ENCODE measurements at places on chromosomes 3 and 15.

DNA sequence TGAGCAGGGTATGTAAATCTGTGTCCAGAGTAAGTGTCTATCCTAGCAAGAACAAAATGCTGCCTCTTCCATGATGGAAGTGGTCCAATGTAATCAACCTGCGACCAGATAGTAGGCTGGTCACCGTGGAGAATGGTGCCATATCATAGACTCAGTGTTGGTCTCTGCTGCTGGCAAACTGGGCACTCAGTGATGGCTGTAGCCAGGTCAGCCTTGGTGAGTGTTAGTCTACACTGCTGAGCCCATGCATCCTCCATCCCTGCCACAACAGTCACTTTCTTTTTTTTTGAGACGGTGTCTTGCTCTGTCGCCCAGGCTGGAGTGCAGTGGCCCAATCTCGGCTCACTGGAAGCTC, 69.3 kb downstream of the CHRD start:
- DNase-seq, result no peak

DNA sequence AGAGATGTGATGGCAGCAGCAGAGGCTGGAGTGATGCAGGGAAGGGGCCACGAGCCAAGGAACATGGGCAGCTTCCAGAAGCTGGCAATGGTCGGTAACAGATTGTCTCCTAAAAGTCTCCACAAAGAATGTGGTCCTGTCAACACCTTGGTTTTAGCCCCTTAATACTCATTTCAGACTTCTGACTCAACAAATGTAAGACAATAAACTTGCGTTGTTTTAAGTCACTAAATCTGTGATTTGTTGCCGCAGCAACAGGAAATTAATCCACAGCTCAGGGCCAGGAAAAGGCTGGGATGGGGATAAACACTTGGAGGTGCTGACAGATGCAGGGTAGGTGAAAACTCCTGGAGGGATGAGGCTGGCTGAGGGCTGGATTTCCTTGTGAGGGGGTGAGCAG, 69.9 kb downstream of the OXNAD1 start:
- no peak for DNase-seq

GRCh38 chr15:91855241-91855640, 1.7 kb downstream of the SLCO3A1 start:
- DNase-seq, result no peak

DNA sequence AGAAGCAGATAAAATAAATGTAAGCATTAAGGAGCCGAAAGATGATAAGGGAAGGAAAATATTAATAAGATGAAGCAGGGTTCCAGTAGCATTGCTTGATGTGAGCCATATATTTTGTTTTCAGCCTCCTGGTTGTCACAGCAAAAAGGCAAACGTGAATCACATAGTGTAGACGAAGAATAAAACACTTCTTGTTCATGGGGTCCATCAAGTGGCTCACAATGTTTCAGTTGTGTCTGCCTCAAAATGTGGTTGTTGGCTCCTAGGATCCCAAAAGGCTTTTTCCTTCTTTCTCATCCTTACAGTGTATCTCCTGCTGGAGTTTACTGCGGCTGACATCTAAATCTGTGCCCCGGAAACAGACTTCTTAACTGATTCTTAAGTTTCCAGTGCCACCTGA, 195.1 kb downstream of the GHSR start:
- DNase-seq, result no peak

GRCh38 chr3:13718000-13718399, 161.9 kb downstream of the WNT7A start:
- DNase-seq, result no peak

GRCh38 chr15:77387365-77388105, 32.4 kb downstream of the PEAK1 start:
- no peak for DNase-seq

GRCh38 chr15:51229907-51230330, 108.5 kb downstream of the CYP19A1 start:
- peak; percentile 43 for DNase-seq

DNA sequence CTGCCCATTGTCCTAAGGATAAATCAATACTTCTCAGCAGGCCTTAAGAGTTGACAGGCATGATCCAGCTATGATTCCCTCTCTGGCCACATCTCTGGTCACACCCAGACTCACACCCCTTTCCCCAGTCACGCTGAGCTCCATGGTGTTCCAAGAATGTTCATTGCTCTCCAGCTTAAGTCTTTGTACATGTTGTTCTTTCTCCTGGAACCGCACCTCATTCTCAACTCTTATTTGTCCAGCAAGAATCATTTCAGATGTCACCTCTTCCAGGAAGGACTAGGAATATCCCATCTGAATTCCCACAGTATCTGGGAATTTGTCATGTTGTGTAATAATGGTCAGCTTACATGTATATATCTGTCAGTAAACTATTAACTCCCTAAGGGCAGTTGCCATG, 118.3 kb upstream of the GALNT15 start:
- DNase-seq, result no peak

GRCh38 chr3:166569589-166569988, 732.4 kb upstream of the BCHE start:
- no peak for DNase-seq

GRCh38 chr3:102715030-102715697, 280.3 kb downstream of the ZPLD1 start:
- peak; percentile 47 for DNase-seq

DNA sequence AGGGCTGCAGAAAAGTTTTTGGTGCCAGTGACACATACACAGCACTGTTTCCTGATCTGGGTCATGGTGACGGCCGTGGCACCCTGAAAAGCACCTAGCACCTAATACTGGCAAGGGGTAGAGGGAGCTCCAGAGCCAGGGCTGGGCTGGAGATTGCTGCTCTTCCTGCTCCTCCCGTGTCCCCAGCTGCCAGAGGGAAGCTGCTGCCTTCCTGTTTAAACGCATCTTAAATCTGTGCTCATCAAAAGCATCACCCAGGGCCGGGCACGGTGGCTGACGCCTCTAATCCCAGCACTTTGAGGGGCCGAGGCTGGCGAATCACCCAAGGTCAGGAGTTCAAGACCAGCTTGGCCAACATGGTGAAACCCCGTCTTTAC, 156.7 kb upstream of the MEF2A start:
- DNase-seq, result peak; percentile 63

GRCh38 chr3:194268654-194269512, 82.2 kb downstream of the CPN2 start:
- DNase-seq, result no peak

- DNase-seq, result no peak
These were observed 7.4 kb downstream of the RASGRF1 start for GRCh38 chr15:79083154-79083553.

GRCh38 chr3:157088601-157089454, 71.1 kb downstream of the CCNL1 start:
- DNase-seq, result peak; percentile 93

GRCh38 chr3:187041362-187042307, 97.7 kb downstream of the RPL39L start:
- DNase-seq, result no peak

GRCh38 chr3:74009961-74010844, 385.5 kb upstream of the PDZRN3 start:
- no peak for DNase-seq

DNA sequence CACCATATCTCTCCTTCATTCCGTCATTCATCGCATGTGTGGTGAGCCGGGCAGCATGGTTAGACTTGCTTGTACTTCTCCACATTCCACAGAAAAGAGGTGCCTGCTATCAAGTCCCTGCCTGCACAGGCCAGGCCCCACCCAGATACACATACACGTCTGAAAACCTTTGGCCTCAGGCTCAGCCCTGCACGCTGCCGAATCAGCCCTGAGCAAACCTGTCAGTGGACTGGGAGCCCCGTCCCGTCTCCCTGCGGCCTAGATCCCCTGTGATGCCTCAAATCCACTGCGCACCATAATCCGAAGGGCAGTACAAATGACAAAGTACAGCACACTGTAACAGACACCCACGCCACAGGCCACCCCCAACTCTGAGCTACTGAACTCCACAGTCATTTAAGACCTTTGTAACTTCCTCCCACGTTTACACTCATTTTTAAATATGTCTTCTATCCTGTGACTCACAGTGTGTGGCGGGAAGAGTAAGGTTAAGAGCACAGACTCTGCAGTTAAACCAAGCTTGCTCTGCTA, 67.1 kb downstream of the MB21D2 start:
- peak; percentile 47 for DNase-seq

- DNase-seq, result peak; percentile 64
These were observed 3.0 kb upstream of the SHC4 start for GRCh38 chr15:48966595-48967301.

GRCh38 chr15:67186226-67186649, 68.2 kb downstream of the AAGAB start:
- no peak for DNase-seq

DNA sequence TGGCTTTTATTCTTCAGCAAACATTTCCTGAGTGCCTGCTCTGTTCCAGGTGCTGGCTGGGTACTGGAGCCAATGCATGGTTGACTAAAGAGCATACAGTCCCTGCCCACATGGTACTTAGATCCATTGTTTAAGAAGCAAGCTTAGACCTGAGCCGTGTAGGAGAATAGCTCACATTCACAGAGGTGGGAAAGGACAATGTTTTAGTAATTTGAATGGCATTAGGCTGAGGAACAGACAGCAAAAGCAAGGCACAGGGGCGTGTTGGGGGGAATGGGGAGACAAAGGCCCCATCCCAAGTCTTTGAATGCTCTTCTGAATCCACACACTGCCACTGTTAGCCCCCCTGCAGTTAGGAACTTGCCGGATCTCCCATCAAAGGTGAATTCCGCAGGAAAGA, 388.2 kb upstream of the RGMA start:
- no peak for DNase-seq

DNA sequence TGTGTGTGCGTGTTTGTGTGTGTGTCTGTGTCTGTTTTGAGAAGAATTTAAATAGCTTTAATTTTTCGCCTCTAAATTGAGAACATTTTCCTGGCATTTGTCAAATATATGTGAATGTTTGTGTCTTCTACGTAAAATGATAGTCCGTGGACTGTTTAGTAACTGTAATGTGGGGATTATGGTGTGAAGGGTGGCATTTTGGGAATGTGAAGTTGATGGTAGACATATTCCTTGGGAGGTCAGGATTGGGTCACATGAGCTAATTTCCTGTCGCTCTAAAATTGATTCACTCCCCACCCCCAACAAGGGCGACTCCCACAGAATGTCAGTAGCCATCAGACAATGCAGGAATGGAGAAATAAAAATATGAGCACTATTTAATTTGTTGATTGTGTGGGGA, 107.3 kb downstream of the ITPR1 start:
- no peak for DNase-seq

GRCh38 chr3:86794361-86795065, 196.4 kb downstream of the VGLL3 start:
- DNase-seq, result no peak

GRCh38 chr3:79018671-79019136, 749.1 kb downstream of the ROBO1 start:
- DNase-seq, result peak; percentile 65

DNA sequence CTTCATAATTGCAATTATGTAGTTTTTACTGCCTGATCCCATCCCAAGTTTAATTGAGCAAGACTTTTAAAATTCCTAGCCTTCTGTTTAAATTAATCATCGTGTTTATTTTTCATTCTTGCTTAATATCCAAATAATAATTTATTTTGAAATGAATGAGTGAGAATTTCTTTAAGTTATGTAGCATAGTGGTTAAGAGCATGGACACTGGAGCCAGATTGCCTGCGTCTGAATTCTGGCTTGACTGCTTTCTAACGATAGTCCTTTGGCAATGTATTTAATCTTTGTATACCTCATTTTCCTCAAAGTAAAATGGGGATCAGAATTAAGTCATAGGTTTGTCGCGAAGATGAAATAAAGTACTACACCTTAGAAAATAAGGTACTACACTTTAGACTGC, 71.4 kb downstream of the LRRC49 start:
- no peak for DNase-seq

GRCh38 chr3:126087552-126088175, 3.7 kb upstream of the SLC41A3 start:
- no peak for DNase-seq

DNA sequence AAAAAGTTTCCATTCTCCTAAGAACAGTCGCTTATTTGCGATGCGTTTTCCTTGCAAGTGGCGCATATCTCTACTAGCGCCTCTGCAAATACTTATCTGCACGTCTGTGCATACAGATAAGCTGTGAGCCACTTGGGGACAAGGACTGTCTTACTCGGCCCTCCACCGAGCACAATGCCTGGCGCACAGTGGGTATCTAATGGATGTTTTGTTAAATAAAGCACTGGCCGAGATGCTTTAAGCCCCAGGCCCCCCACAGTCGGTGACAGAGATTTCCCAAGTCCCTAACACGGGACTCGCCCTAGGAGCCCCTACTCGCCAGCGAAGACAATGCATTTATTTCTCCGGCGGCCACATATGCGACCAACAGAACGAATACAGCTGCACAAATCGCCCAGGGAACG, 503 bp downstream of the HLTF start:
- DNase-seq, result peak; percentile 39

DNA sequence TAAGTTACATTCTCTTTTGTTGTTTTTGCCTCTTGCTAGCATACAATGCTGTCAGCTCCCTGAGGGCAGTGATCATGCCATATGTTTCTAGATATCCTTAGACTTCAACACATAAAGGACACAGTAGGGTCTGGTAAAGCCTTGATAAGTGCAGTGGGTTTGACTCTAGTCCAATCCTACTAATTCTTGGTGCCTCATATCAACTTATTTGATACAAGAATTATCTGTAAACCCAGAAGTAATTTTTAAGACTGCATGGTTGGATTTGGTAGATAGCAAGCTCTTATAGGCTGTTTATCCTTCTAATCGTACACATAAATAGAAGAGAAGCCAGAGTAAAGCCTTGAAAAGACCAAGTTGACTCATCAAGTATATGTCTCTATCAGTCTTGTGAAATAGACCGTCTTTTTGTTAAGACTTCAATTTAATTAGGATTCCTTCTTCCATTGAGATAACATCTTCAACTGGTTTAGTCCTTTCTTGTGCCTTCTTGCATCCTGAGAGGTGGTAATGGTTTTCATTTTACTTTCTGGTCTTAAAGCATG, 265.6 kb upstream of the CDIN1 start:
- no peak for DNase-seq

GRCh38 chr3:182450942-182451787, 342.1 kb upstream of the ATP11B start:
- no peak for DNase-seq

- DNase-seq, result peak; percentile 23
These were observed 110.8 kb downstream of the BBX start for GRCh38 chr3:107633327-107634098.

GRCh38 chr3:48226939-48227338, 3.6 kb downstream of the CAMP start:
- DNase-seq, result no peak

DNA sequence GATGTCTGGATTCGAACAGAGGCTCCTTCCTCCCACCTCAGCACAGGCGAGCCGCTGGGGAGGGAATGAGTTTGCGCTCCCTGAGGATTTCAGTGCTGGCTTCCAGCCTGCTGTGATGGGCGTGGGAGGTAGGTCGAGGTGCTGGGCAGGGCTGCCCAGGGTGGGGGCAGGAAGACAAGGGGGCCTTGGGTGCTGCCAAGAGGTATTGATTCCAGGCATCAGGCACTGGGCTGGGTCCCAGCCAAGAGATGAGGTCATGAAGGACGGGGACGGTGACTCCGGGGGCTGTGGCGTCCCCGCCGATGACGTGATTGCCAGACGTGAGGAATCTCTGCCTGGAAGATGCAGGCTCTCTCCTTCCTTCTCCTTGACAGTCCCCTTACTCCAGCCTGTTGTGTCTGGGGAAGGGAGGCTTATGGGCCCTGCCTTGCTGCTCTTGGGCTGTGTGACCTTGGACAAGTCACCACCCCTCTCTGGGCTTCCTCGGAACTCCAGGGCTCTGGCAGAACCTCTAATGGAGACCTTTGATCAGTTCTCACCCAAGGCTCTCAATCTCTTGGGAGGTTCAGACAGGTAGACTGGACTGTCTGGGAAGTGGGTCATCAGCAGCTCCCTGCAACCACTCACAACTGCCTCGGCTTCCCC, 116.8 kb downstream of the FBLN2 start:
- DNase-seq, result no peak

- peak; percentile 16 for DNase-seq
These were observed 79.6 kb downstream of the TP63 start for GRCh38 chr3:189710620-189711402.

All from GM13977 (cell line).